ENCODE measurements at places on chromosomes 1 and 21.

- no peak for DNase-seq
These were observed 146.0 kb upstream of the JUN start for GRCh38 chr1:58929671-58930325.

- no peak for DNase-seq
These were observed 76.9 kb upstream of the TIAM1 start for GRCh38 chr21:31420988-31421387.

DNA sequence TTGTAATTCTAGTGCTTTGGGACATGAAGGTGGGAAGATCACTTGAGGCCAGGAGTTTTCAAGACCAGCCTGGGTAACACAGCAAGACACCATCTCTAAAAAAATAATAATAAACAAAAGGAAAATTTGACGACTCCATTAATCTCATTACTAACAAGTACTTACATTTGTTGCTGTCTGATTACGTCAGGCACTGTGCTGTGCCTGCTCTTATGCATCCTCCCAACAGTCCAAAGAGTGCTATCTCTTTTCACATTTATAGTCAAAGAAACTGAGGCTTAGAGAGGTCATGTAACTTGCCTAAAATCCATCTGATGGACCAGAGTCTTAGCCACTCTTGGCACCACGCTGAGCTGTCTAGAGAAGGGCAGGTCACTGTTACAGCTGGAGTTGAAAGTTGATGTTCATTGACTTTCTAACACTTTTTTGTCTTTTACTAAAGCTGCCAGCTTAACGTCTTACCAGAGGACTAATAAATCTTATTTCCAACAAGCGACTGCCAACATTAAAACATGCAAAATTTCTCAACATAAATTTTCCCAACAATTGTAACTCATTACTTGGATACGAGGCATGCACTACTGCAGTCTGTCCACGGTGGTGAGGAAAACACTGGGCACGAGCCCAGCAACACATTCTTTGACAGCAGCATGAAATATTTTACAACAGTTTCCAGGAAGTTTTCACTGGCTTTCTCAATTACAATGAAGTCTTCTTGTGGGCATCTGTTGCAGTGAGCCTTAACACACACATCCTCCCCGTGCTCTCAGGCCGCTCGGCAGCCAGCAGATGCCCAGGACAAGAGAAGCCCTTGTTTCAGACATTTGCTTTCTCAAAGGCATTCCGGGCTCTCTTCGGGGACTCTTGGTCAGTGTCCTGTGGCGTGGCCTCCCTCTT is 262.9 kb upstream of the PROX1 start:
- peak; percentile 2 for DNase-seq

DNA sequence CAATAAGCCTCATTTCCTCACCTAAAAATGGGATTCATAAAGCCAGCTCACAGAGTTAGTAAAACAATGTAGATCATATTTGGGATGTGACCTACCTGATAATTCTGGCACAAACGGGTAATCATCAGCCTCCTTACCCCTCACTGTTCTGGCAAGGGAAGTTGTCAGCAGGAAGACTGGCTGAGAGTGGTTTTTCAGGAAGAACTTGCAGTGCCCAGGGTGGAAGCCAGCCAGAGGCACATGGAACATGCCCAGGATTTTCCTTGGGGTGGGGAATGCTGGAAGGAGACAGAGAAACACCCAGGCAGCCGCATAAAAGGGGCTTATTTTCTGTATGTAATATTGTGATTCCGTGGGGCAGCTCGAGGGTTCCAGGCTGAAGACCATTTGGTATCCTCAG is 7.7 kb upstream of the SLC5A9 start:
- DNase-seq, result no peak

DNA sequence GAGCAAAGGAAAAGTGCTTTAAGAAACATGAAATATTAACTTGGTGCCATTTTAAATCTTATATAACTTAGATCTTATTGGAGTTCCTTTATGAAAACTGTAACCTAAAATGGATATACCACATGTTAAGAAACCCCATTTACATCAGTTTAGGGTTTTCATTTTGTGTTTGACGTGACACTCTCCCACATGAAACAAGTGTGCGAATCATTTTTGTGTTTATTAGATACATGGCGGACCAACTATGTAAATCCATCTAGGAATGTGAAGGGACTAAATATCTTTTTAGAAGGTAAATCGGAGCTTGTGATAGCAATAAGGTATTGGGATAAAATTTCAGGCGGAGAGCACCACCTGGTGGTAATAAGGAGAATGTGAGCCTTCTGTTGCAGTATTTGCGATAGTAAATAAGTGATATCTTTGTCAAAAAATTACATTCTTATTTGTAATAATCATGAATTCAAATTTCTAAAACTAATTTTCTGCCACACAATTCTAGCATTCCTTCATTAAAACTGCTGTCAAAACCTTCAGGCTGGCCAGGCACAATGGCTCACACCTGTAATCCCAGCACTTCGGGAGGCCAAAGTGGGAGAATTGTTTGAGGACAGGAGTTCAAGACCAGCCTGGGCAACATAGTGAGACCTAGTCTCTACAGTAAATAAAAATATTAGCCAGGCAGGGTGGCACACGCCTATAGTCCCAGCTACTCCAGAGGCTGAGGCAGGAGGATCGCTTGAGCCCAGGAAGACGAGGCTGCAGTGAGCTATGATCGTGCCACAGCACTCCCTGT is 31.3 kb downstream of the SMAP2 start:
- peak; percentile 46 for DNase-seq

GRCh38 chr1:25037174-25038074 is 107.3 kb upstream of the RUNX3 start:
- DNase-seq, result peak; percentile 36

- no peak for DNase-seq
These were observed 15.4 kb downstream of the SLC2A7 start for GRCh38 chr1:9010781-9011323.

DNA sequence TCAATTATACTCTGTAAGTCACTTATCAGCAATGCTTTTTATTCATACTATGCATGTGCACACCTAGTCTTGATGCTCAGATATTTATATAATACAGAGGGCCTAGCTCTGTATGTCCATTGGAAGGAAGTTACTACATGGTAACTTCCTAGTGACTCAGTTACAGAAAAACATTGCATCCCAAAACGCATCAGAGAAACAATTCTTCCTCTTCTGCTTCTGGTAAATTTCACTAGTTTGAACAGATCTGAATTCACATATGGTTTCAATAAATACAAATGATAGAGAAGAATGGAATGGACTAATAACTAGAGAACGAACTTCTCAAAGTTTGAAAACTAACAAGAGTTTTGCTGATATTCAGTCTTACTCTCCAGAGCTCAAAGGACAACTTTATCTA is 811.3 kb upstream of the ADGRL2 start:
- no peak for DNase-seq

GRCh38 chr1:36148821-36149236 is 457 bp downstream of the TRAPPC3 start:
- DNase-seq, result no peak

DNA sequence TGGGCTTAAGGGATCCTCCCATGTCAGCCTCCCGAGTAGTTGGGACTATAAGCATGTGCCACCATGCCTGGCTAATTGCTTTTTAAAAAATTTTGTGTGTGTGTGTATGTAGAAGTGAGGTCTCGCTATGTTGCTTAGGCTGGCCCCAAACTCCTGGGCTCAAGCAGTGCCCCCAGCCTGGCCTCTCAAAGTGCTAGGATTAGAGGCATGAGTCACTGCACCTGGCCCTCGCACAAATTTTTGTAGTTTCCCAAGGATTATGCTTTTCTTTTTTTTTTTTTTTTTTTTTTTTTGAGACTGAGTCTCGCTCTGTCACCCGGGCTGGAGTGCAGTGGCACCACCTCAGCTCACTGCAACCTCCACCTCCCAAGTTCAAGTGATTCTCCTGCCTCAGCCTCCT is 144.4 kb upstream of the HNRNPU start:
- DNase-seq, result no peak

- DNase-seq, result no peak
These were observed 63.6 kb downstream of the NIBAN1 start for GRCh38 chr1:184910691-184911091.

DNA sequence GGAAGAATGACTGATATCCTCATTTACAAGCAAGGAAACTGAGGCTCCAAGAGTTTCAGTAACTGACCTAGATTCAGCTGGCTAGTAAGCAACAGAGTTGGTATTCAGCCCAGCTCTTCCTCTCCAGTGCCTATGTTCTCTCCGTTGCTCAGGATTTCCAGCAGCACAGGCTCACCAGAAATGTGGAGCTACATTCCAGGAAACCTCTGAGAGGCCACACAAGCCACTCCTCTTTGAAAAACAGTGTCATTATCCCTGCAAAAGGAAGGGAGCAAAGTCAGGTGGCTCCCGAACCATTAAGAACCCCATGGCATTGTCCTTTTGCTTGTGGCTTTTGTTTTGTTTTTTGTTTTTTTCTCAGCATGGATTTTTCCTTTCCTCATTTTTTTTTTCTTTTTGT is 40.6 kb upstream of the DUSP10 start:
- no peak for DNase-seq

DNA sequence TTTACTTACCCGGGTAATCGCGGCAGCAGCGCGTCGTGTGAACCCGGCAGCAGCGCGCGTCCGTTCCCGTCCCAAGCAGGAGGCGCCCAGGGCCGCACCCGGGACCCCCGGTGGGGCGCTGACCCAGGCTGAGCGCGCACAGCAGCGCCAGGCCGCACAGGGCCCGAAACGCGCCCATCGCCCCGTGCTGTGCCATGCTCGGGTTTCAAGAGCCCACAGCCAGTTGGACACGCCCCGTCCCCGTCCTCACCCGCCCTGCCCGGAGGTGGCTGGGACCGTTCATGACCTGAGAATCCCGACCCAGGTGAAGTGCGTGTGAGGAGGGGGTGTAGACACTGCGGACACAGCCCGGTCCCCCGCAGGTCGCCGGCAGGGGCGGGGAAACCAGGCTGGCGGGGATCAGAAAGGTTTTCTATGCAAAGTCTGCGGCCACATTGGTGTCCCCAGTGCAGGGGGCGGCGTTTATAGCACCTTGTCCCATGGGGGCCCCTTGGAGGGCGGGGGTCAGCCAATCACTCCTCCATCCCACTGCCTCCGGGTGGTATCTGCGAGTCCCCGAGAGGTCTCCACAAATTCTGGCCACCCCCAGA is at the start of gene TNFRSF18:
Gene TNFRSF18 (minus strand): TSS at position 217 of the 590 bp plus-strand sequence. CDS start 21 bp downstream, at position 196.
- no peak for DNase-seq

- no peak for DNase-seq
These were observed 122.0 kb downstream of the GLIS1 start for GRCh38 chr1:53616927-53617326.

DNA sequence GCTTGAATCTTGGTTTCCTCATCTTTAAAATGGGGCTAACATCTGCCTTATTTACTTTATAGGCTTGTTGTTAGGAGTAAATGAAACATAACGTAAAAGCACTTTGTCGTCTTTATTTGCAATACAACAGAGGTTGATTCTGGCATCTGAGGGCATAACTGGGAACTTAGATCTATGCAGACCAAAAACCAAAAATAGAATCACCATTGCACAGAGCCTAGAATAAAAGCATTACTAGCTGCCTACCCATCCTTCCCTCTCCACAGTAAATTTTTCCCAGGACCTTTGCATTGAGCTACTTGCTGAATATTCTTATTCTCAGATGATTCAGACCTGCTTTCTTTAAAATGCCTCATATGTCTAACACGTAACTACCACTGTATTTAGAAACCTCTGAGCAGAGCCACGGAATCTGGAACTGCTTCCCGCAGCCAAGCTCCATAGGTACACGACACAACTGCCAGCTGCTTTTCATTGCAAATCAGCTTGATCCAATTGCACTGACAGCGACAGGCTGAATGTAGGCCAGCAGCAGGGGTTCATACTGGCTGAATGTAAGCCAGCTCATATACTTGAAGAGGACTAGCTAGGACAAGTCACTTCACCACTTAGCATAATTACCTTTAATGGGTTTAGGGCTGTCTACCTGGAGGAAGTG is 33.2 kb upstream of the SERBP1 start:
- DNase-seq, result no peak

DNA sequence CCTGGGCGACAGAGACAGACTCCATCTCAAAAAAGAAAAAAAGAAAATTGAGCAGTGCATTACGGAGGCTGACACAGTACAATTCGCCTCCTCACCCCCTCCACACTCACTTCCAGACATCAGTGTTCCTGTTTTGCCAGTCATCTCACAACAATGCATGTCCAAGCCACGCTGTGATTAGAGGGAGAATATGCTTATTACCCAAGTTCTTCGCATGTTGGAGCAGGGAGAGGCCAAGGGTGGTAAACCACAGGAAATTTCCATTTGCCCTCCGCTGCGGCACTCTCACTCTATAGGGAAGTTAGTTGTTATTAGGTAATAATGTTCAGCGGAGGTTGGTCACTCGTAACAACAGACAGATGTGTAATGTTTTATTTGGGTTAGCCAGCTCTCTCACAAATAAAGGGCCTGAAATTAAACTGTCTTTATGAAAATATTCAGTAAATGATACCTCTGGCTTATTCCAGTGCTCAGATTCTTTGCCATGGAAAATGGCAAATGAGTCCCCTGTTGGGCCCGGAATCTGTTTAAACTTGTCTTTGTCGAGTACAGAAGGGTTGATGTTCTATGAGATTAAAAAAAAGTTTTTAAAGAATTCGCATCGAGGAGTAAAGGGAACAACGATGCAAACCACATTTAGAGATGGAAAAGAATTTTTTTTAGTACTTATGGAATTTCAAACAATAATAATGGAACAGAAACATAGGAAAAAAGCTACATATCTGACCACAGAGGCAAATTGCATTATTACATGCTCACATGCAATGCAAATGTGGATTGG is 33.1 kb downstream of the KCNJ15 start:
- DNase-seq, result no peak

GRCh38 chr1:235018161-235018560 is 110.5 kb downstream of the TOMM20 start:
- peak; percentile 96 for DNase-seq

DNA sequence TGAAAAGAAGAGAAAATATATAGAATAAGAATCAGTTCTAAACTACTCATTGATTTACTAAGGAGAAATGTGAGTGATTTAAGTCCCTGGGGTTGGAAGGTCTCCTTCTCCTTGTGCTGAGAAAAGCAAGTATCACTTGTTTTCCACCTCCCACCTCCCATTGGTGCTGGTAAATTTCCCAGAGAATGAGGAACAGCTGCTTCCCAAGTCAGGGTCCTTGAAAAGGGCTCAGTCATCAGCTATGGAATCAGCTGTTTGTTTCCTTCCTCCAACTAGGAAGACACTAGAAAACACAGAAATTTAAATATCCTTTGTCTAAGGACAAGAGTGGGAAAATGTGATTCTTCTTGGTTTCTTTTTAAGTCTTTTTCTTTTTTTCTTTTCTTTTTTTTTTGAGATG is 131.3 kb upstream of the C1orf21 start:
- no peak for DNase-seq
